ENCODE measurements at places on chromosomes 2 and 18.
A peak's percentile ranks its signal among the peaks of the same experiment; 100 is the strongest.

DNA sequence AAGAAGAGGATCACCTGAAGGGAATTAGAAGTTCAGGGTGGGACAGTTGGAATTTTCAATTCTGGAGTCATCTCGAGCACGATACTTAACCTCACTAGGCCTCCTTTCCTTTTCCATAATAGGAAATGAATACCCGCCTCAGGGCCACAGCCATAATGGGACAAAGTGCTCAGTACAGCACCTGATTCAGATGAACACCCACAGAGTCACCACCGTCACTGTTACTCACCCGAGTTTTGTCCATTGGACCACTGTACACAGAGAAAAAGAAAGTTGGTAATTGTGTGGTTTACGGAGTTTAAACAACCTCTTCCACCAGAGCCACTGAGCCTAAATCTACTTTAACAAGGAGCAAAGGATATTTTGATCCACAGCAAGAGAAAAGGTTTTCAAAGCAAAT lies 122.0 kb upstream of the NDUFV2 start:
- no peak for DNase-seq

GRCh38 chr2:129884221-129884786 lies 95.2 kb upstream of the RAB6C start:
- DNase-seq, result no peak

- DNase-seq, result no peak
These were observed 17.6 kb upstream of the NEDD4L start for GRCh38 chr18:58026395-58026794.

DNA sequence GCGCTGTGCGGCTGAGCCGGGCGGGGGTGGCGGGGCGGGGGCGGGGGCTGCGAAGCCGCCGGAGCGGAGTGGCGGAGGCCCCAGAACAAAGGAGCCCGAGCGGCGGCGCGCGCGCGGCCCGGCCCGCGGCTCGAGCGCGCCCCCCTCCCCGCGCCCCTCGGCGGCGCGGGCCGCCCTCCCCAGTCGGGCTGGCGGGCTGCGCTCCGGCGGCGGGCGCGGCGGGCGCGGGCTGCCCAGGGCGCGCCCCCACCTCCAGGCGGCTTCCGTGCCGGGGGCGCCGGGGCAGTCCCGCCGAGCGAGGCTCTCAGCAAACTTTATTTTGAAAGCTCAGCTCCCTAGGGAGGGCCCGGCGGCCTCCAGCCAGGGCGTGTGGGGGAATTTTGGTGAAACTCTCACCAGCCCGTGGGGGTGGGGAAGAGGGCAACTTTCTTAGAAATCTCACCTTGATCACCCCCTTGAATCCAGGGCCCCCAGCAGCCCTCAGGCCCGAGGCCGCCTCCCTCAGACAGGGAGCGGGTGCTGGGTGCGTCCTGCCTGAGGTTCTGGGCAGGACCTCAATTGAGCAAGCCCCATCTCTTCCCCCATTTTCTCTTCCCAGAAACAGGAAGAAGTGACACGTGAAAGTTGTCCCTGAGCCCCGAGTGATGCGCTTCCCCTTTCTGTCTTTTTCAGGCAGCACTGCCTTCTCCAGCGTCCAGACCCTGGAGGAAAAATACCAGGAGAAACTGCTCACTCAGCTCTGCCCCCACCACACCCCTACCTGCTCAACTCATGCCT lies 786 bp downstream of the TET3 start:
- no peak for DNase-seq

DNA sequence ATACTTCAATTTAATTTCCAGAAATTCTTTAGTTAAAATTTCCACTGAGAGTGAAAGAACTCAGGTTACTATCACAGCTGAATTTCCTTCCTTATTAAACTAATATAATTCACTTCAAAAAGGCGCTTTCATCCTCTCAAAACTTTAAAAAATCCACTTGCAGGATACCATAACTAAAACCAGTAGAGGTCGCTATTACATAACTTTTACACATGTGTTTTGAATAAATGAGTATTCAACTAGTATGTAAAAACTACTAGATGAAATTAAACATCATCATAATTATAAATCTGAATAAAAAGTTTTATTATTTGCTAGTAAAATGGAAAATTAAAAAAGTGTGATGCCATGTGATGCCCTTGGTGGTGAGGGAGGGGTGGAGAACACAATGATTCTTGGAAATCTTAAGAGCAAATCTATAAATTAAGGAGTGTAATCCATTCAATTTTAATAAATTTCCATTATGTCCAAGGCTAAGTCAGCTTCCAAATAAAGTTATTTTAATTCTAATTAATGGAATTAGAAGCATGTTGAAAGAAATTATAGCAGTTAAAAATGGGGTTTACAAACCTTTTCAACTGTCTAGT lies 61.4 kb downstream of the SOS1 start:
- peak; percentile 66 for DNase-seq

DNA sequence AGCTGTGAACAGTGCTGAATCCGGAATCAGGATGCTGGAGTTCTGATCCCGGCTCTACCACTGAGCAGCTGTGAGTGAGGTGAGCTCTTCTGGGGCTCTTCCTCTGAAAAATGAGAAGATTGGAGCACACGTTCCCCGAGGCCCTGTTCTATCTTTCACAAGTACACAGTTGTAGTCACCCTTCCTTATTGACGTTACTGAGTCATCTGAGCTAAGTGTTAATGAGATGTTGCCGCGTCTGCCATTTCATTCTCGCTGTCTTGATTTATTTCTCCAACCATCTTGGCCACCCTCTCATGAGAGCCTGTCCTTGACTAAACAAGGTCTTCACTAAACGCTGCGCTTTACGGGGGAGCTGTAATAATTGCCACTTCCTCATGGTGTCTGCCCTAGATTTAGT lies 31.9 kb upstream of the EFR3B start:
- no peak for DNase-seq

- DNase-seq, result no peak
These were observed 413.6 kb upstream of the ID2 start for GRCh38 chr2:8268172-8268783.

DNA sequence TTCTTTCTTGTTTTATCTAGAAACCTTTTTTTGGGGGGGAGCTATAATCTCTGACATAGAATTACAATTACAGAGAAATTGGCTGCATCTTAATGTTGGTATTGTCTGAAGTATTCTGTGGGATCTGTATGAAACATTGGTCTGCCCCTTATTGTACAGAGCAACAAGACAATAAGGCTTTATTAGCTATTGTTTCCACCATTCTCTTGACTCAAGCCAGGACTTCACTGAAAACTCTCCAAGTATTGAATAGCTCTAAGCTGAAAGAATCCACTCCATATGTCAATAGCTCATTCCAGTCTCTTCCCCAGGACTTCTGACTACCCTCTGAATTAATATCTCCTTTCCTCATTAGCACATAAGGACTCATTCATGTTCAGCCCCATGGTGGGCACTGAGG lies 77.8 kb downstream of the RHBDD1 start:
- DNase-seq, result no peak

DNA sequence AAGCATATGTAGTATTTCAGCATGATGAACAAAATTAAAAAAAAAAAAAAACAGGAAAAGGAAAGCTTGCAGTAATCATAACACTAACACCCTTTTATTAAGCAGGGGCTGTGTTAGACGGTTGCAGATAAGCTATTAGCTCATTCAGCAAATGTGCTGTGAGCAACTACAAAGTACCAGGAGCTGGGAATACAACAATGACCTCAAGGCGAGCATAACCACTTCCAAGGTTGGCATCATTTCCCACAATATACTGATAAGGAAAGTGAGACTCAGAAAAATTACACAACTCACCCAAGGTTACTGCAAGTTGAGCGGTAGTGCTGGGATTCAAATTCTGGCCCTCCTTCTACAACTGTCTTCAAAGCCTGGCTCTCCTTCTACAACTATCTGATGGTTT lies 38.2 kb upstream of the ACTR3 start:
- no peak for DNase-seq

DNA sequence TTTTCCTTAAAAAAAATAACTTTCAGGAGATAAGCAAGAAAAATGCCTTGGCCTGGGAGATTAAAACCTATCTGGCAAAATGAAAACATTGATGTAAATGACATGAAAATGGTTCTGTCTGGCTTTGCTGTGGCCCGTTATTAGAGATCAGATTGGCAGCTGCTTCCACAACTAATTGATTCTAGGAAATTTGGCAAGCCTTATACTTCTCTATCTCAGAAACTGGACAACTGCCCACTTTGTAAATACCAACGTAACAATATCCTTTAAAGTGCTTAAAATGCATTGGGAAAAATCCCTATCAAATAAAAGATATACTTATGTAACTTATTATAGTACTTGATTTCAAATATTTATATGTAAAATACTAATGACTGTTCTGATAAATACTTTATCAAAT lies 14.2 kb upstream of the SKA1 start:
- DNase-seq, result no peak

- no peak for DNase-seq
These were observed 95.4 kb upstream of the AQP4 start for GRCh38 chr18:26960911-26961310.

DNA sequence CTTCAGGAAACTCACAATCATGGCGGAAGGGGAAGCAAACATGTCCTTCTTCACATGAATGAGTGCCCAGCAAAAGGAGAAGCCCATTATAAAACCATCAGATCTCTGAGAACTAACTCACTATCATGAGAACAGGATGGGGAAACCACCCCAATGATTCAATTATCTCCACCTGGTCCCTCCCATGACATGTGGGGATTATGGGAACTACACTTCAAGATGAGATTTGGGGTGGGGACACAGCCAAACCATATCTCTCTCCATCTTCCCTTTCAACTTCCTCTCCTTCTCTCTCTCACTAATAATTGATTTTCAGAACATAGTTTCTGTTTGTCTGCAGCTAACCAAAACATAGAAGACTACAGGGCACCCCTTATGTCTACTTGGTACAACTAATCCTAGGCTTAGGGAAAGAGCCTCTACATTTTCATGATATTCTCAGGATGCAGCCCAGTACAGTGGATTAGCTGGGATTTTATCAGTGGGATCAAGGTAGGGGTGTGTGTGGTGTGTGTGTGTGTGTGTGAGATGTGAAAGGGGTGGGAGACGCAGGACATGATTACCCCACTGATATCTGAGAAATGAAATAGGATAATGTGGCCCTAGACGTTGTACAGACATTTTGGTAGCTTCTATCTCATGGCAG lies 2.8 kb upstream of the ATF2 start:
- DNase-seq, result no peak

- DNase-seq, result no peak
These were observed 187.1 kb upstream of the ARL4C start for GRCh38 chr2:234683950-234684349.

GRCh38 chr2:163200741-163201140 lies 362.2 kb upstream of the KCNH7 start:
- DNase-seq, result no peak

GRCh38 chr2:186611526-186611925 lies 21.7 kb downstream of the ITGAV start:
- no peak for DNase-seq

DNA sequence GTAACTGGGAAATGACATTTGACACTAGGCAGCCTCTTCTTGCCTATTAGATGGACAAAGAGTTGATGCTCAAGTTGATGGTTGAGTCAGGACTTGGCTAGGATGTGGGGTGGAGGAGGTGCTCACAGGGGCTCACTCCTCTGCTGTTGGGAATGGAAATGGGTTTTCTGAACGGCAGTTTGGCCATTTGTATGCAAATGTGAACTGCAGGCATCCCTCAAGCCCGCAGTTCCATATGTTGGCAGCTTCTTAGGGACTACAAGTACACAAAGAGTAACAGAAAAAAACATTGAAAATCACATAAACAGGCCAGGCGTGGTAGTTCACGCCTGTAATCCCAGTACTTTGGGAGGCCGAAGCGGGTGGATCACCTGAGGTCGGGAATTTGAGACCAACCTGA lies 80.8 kb downstream of the INPP5D start:
- DNase-seq, result no peak

GRCh38 chr2:96984300-96984699 lies 2.1 kb downstream of the FAM178B start:
- no peak for DNase-seq

- peak; percentile 41 for DNase-seq
These were observed 50.1 kb upstream of the LPIN2 start for GRCh38 chr18:3062798-3063680.

GRCh38 chr2:46275995-46276394 lies 21.2 kb upstream of the EPAS1 start:
- DNase-seq, result no peak

- no peak for DNase-seq
These were observed 31.3 kb downstream of the COLEC12 start for GRCh38 chr18:468955-469790.

GRCh38 chr18:10949655-10950054 lies 199.7 kb downstream of the PIEZO2 start:
- DNase-seq, result no peak

GRCh38 chr18:36196238-36196995 lies 9.1 kb downstream of the MOCOS start:
- DNase-seq, result peak; percentile 77

DNA sequence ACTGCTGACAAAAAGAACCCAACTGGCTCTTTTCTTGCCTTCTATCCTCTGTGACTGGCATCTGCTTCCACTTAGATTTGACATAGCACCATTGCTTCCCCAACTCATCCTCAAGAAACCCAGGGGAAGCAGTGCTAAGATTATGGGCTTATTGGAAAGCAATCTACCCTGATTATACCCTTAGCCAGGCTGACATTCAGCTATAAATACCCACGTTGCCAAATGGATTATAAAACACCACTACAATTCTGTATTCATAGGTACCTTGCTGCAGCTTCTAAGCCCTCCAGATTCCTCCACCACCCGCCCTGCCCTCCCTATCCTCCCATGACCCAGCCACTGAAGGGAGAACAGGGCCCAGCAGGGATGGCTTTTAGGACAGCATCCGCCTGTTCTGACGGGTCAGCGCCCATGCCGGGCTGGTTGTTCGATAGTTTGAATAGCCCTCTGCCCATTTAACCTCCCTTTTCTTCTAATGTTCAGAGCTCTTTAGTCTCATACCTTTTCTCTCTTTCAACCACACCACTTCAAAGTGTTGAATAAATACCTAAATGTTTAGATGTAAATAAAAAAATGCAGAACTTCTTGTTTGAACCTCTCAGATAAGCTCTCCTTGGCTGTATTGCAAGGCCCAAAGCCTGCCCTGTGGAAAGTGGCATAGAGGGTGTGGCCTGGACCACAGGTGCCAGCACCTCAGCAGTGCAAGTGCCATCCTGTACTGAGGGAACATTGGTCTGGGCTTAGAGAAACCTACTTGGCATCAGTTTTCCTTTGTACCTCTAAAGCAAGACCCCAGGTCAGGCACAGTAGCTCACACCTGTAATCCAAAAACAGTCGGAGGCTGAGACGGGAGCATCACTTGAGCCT lies 86.6 kb upstream of the RGPD5 start:
- DNase-seq, result no peak

DNA sequence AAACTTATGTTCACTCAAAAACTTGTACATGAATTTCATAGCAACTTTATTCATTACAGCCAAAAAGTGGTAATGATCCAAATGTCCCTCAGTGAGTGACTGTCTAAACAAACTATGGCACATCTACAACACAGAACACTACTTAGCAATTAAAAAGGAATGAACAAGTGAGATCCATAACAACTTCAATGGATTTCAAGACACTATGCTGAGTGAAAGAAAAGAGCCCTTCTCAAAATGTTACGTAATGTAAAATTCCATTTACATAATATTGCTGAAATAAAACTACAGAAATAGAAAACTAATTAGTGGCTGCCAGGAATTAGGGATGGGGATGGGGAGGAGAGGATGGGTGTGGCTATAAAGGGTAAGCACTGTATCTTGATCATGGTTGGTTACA lies 53.6 kb downstream of the DYM start:
- DNase-seq, result no peak

Measured in G401 (cell line).